ENCODE measurements at places on chromosomes 4 and X.

GRCh38 chr4:98430708-98431403, 169.7 kb downstream of the RAP1GDS1 start:
- DNase-seq = no peak

GRCh38 chr4:149296084-149296483, 519.6 kb downstream of the IQCM start:
- DNase-seq = no peak

DNA sequence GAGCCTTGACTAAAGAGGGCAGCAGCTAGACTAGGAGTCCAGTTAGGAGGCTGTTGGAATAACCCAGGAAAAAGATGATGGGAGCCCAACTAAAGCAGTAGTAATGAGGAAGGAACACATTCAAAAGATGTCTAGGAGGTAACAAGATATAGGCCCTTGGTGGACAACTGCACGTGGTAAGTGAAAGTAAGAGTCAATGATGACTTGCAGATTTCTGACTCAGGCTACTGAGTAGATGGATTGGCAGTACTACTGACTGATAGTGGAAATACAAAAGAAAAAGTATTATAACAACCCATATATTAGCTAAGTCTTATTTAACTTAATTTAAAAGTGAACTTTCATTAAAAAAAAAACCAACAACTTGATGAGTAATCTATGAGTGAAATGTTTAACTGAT, 74.0 kb downstream of the PAK3 start:
- no peak for DNase-seq

DNA sequence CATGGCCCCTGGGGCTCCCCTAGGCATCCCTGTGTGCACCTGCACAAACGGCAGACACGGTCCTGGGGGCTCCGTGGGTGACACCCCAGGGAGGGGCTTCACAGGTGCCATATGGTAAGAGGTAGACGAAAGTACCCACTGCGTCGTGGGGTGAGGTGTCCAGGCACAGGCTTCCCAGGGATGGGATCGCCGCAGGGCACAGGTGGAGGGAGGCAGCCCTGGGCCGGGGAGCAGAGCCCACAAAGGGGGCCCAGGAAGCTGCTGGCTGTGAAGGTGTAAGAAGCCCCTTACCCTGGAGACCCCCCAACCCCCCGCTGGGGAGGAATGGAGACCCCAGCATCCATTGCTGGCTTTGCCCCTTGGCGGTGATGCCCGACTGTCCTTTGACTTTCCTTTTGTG, 10.9 kb downstream of the SH3TC1 start:
- DNase-seq = no peak

DNA sequence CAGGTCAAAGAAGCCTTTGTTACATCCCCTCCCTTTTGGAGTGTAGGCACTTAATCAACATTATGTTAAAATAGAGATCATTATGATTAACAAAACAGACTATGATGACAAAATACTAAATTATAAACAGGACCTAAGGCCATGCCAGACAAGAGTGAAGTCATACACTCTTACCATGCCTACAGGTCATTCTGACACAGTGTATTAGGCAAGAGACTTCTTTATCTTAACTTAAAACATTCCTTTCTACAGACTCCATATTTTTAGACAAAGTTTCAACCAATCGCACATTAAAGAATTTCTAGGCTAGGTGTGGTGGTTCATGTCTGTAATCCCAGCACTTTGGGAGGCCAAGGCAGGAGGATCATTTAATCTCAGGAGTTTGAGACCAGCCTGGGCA, 128.6 kb upstream of the SLC34A2 start:
- no peak for DNase-seq

DNA sequence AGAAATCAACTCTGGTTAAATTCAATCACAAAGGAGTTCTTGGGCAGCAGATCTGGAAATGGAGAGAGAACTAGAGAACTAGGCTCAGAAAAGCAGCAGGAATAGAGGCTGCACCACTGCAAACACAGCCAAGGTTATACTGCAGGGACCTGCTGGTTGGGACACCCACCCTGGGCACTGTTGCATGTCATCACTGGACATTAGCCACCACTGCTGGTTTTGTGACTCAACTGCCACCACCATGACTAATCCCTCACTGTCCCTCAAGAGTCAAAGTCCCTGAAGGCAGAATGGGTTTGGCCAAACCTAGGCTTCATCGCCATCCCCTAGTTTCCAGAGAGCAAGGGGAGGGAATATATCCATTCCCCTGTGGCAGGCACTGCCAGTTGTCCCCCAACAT, 38.1 kb upstream of the IRAK1 start:
- no peak for DNase-seq

DNA sequence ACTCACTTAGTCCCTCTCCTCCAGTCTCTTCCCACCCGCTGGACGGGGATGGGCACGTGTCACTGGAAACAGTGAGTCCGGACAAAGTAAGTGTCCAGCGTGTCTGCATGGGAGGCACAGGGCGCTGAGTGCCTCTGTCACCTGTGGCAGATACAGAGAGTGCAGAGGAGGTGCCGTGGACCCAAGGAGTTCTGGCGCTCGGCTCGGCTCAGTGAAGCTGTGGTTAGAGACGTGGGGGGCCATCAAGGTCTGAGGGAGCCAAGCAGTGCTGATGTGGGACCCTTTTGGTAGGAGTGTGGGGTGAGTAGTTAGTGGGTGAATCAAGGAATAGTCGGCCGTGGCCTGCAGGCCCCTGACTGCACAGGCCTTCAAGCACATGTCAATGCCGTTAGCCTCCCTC, 40.1 kb upstream of the MSANTD1 start:
- no peak for DNase-seq

DNA sequence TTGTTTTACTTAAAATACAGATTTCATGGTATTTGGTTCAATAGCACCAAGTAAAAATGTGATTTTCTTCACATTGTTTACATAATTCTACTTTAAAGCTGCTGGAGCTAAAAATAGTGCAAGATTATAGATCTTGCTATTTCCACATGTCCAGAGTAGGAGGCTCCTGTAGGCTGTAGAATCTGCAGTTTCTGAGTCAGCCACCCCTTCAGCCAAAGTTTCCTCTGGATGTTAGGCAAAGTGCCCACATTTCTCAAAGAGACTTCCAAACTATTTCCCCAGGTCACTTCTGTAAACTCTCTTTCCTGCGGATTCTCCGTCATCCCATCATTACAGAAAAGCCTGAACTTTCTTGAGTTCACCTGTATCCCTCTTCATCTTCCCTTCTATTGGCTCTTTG, 342.5 kb upstream of the FSTL5 start:
- no peak for DNase-seq

- no peak for DNase-seq
These were observed 96.1 kb downstream of the PCDH10 start for GRCh38 chr4:133245226-133245625.

GRCh38 chr4:16448241-16448840, 222.1 kb upstream of the TAPT1 start:
- DNase-seq = no peak

DNA sequence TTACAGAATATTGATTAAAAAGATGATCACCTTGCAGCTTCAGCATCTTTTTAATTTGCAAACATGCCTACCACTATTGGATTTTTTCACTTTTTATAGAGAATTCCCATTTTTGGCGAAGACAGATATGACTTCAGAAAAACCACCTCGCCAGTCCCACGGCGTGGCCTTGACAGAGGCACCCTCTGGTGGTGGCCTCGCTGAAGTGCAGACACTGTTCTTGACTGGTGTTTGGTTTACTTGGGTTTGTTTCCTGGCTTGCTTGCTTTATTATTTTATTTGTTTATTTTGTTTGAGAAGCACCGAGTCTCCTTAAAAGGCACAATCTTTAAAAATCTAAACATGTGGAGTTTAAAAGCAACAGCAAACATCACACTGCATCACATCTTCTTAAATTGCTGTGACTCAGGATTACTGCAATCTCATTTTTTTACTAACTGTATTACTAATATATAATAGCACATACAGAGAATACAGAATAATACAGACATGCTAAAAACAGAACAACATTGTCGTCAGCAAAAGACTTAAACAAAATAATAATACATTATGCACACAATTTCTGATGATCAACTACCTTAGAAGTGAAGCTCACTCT, 13.1 kb upstream of the AMTN start:
- no peak for DNase-seq

GRCh38 chr4:7424553-7425111, 10.1 kb downstream of the PSAPL1 start:
- DNase-seq = no peak

DNA sequence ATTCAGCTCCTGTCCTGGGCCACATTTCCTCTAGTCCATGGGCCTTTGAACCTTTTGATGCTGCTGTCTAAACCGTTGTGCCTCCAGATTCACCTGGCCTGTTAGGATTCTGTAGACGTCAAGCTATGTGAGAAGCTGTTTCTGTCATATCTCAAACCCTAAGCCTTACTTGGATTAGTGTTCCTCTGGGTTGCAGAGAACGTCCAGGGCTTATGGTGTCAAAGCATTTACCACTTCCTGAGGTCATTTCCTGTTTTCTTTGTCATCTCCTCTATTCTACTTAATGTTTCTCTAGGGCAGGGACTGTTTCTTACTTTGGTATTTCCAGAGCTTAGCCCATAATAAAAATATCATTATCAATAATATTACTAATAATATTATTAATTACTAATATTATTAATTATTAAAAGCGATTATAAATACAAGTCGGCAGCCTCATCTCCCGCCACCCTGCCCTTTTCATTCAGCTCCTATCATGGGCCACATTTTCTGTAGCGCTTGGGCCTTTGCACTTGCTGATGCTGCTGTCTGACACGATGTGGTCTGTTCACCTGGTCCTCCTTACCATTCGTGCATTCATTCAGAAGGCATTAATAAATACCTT, 19.1 kb downstream of the PRIMPOL start:
- DNase-seq = no peak

GRCh38 chr4:7524064-7524682, 89.4 kb upstream of the PSAPL1 start:
- no peak for DNase-seq

- DNase-seq = no peak
These were observed 22.8 kb upstream of the FGFR3 start for GRCh38 chr4:1770245-1770644.

DNA sequence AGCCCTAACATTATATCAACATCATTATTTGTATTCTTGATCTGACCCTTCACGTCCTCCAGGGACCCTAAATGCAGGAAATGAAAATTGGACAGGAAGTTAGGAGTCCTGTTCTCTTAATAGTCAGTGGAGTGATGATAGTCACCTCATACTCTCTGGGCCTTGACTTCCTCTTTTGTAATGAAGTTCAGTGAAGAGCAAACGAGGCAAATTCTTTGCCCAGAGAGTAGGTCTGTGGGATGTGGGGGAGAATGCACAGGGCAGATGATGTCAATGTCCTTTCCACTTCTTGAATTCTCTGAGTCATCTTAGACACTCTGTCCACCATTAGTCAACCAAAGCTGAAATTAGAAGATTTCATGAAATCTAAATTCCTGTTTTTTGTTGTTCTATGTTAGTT, 17.1 kb upstream of the GPRIN3 start:
- DNase-seq = no peak

DNA sequence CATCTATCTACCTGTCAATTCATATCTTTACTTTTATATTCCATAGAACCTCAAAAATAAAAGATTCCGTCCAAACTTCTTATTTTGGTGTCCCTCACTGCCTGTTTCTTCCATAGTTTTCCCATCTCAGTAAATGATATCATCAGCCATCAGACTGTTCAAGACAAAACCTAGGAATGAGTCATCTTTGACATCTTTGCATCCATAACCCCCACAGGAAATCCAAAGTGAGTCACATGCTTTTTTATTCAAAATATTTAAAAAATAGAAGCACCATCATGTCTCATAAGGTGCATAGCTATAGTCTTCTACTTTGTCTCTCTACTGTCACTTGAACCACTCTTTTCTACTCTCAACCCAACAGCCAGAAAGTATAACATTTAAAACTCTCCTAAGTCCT, 29.9 kb upstream of the CXXC4 start:
- no peak for DNase-seq

Measured in NCI-H510A (cell line).